ENCODE measurements at places on chromosomes 12 and 14.

DNA sequence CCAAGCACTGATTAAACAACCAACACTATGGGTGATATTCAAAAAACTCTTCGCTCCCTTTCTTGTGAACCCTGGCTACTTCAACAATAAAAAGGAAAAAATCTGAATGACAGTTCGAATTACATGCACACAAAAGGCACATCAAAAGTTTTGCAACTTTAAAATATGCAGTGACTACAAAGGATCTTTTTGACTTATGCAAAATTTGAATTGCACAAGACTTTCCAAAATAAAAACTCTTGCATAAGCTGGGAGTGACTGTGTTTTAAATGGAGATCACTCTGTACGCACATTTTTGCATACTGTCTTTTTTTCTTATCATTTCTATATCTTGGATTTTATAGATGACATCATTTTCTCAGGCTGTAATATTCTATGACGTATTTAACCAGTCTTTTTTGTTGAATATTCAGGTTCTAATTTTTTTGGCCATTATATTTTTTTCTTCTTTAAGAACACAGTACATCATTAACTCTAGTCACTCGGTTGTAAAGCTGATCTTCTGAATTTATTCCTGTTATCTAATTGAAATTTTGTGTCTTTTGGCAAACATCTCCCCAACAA lies 667.6 kb upstream of the TBX3 start:
- peak; percentile 68 for ATAC-seq

DNA sequence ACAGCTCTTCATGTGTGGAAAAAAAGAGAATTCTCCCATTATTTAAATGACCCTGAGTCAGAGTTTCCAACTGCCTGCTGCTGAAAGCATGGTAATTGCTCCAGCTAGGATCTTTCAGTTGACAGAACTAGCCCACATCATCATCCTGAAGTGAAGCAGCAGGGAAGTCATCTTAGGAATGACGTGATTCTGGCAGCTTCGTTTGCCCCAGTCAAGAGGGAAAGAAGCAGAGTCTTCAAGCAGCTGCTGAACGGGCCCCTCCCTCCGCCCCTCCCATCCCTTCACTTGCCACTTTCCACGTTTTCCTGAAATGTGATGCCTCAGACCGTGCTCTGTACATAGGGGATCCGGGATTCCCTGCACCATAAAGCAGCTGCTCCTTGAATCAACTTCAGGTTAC lies 455.0 kb upstream of the TMEM132C start:
- ATAC-seq = peak; percentile 78

- no peak for ATAC-seq
Observed at GRCh38 chr14:25062022-25062321, 12.0 kb upstream of the STXBP6 start.

DNA sequence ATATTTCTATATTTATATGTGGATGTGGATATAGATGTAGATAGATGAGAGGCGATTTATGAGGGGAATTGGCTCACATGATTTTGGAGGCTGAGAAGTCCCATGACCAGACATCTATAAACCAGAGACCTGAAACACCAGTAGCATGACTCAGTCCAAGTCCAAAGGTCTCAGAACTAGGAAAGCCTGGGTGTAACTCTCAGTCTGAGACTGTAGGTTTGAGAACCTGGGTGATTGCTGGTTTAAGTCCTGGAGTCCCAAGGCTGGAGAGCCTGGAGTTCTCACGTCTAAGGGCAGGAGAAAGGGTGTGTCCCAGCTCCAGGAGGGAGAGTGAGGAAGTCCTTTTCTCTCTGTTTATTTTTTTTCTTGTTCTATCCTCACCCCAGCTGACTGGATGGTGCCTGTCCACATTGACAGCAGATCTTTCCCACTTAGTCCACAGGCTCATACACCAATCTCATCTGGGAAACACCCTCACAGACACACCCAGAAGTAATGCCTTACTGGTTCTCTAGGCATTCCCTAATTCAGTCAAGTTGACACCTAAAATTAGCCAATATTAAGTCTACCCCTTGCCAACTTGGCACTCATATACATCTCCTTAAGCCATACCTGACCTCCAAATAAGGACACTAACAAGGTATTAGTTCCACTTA lies 45.4 kb downstream of the EMP1 start:
- ATAC-seq = peak; percentile 84

GRCh38 chr12:121574025-121574424 lies 6.8 kb downstream of the KDM2B start:
- ATAC-seq = no peak

DNA sequence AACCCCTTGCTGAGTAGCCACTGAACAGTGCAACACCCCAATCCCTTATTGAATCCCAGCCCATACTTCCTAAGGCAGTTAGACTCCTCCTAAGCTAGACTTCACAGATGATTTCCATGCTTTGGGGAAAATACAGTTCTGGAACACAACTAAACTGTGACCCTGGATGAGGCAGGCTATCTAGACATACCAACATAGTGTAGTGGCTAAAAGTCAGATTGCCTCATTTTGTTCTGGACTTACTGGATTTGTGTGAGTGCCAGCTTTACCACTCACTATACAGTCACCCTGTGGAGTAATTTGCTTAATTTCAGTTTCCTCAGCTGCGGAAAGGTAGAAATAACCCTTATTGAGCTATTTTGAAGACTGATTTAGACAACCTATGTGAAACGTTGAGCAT lies 203.1 kb downstream of the ASCL1 start:
- no peak for ATAC-seq

- peak; percentile 86 for ATAC-seq
Observed at GRCh38 chr12:118120579-118121363, 15.2 kb upstream of the PEBP1 start.

GRCh38 chr12:77599782-77600467 lies 230.8 kb upstream of the NAV3 start:
- ATAC-seq = no peak

- no peak for ATAC-seq
Observed at GRCh38 chr14:59208224-59208814, 19.9 kb downstream of the DAAM1 start.

GRCh38 chr12:105485921-105486320 lies 155.4 kb downstream of the C12orf75 start:
- ATAC-seq = no peak

- ATAC-seq = peak; percentile 30
Observed at GRCh38 chr12:11855983-11856374, 206.5 kb downstream of the ETV6 start.

- ATAC-seq = no peak
Observed at GRCh38 chr14:38224338-38224737, 16.6 kb downstream of the SSTR1 start.

DNA sequence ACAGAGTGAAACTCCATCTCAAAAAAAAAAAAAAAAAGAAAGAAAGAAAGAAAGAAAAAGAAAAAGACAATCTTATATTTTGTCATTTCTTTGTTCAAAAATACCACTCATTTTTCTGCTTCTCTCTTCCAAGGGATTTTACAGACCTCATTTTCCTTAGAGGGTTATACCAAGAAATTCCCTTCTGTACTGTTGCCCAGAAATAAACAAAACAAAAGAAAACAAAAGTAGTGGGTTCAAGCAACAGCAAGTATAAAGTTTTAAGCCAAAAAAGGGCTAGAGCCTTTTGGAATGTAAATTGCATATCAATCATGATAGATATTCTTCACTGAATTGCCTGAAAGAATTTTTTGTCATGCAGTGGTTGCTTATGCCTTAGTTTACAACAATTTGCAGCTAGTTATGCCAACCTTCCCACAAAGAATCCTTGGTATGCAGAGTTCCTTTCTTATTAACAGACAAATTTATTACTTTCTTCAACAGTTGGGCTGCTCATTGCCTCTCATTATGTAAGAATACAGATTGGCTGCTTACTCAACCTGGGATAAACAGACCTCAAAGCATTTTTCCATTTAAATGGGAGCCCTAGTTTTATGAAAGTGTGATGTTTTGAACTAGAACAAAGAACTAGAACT lies 129.1 kb upstream of the PPFIA2 start:
- ATAC-seq = no peak

GRCh38 chr14:92465353-92466055 lies 48.1 kb upstream of the RIN3 start:
- no peak for ATAC-seq

GRCh38 chr14:99966037-99966835 lies 99.0 kb upstream of the EVL start:
- ATAC-seq = no peak

DNA sequence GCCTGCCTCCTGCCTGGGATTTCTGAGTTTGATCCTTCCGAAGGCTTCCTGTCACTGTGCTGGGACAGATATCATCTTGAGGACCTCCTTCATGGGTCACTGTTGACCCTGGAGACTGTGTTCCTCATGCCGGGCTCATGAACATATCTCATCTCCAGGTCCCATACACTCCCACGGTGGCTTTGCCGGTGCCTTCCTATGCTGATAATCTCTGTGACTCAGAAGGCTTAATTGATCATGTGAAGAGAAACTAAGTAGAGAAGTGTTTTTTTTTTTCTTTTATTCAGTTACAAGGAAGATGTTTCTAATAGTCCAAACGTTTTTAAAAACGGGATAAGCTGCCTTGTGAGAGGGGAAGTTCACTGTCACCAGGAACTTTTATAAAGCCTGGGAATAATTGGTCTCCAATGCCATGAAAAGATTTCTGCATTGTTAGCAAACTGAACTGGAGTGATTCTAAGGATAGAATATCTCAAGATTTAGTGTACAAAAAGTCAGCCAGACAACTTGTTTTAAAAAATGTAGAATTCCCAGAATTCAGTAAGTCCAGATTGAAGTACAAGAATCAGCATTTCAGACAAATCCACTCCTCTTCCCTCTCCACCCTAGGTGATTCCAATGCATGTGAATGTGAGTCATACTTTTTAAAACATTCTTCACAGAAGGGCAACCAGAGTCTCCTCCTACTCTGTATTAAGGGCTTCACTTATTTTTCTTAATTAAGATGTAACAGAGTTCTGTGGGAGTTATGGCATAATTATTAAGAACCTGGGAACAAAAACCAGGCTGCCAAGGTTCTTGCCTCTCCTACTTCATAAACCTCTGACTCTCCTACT lies 139.8 kb upstream of the LGR5 start:
- ATAC-seq = peak; percentile 97

DNA sequence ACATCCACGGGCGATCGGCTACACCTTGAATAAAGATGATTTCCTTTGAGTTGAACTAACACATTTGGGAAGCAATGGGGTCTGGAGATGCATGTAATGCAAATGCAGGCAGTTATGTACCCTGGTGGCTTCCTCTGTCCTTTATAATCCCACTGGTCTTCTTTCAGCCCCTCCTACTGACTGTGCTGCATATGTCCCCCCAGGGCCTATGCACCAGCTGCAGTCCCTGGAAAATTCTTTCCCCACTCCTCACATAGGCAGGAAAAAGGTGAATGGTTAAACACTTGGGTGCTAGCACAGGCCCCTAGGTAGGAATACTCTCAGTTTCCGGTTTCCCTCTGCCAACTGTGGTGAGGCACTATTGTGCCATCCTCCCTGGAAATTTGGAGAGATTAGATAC lies 294.8 kb upstream of the SOX5 start:
- ATAC-seq = no peak

- no peak for ATAC-seq
Observed at GRCh38 chr12:121713793-121714192, 1.2 kb downstream of the TMEM120B start.

- ATAC-seq = no peak
Observed at GRCh38 chr12:80176706-80177105, 77.4 kb downstream of the OTOGL start.

DNA sequence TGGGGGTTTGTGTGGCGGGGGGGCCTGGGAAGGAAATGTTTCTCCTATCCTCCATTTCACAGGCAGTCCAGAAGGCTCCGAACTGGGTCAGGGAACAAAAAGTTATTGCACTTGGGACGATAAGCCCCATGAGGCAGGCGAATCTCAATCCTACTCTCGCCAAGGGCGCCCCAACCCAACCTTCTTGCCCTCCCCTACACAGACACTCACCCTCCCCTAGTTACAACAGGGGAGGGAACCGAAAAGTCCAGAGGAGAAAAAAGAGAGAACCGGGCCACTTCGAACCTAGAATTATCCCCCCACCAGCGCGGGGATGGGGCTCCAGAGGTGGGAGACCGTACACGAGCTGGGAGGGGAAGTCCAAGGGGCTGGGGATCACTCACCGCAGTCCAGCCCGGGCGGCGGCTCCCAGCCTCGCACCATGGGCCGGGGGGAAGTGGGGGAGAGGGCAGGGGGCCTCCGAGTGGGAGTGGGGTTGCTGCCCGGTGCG lies 357 bp downstream of the HOMEZ start:
- ATAC-seq = peak; percentile 58

- peak; percentile 85 for ATAC-seq
Observed at GRCh38 chr14:38143659-38144505, 63.8 kb upstream of the SSTR1 start.

DNA sequence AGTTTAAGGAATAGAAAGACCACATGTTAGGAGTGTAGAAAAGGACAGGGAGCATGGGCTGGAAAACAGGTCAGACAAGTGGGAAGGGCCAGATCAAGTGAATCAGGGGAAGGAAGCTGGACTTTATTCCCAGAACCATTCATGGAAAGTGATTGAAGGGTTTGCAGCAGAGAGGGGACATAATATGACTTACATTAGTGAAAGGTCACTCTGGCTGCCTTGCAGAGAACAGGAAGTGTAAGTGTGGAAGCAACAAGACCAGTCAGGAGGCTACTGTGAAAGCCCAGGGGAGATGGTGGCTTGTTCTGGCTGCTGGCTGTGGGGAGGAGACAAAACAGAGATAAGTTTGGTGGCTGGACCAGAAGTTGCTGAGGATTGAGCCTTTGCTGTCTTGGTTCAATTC lies 69.1 kb downstream of the VCPKMT start:
- no peak for ATAC-seq

DNA sequence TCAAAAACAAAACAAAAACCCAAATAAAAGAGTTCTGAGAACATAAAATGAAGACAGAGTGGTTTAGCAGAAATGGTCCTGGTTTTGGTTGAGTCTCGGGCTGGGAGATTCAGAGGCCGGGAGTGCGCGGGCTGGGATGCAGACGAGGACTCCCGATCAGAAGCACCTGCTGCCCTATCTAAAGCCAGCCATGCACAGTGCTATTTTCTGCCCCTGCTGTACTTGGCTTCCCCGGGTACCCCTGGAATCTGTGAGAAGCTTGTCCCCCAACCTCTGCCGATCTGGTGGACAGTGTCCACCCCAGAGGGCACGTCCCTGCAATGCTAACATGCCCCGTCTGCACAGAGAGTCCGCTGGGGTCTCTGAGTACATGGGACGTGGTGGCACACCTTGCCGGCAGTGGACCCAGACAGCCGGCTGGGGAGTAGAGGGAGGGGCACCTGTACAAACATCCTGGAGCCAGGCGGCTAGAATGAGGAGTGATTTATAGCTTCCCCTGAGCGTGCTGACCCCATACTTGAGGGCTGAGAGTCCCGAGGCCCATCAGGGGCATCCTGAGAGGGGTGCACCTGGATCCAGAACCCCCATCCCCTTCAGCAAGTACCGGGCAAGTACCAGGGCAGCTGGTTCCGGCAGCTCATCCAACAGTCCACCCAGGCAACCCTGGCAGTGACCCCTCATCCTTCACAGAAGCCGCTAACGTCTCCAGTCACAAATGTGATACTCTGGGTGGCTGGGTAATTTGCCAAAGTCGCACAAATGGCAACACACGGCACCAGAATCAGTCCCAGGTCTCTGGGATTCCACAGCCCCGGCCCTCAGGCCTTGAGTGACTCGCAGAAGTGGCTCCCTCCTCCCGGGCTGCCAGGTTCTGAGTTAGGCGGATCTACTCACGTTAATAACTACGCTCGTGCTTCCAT lies 37.1 kb downstream of the CHGA start:
- no peak for ATAC-seq
